HEK293T (cell line): ENCODE measurements at places on chromosomes 12 and 14.

GRCh38 chr12:80241576-80242273 is 142.4 kb downstream of the OTOGL start:
- no peak for DNase-seq

DNA sequence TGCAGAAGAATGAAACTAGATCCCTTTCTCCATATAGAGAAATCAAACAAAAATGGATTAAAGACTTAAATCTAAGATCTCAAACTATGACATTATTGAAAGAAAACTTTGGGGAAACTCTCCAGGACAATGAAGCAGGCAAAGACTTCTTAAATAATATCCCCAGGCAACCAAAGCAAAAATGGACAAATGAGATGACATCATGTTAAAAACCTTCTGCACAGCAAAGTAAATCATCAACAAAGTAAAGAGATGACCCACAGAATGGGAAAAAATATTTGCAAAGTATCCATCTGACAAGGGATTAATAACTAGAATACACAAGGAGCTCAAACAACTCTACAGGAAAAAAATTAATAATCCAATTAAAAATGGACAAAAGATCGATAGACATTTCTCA is 101.0 kb downstream of the RALGAPA1 start:
- DNase-seq, result no peak

DNA sequence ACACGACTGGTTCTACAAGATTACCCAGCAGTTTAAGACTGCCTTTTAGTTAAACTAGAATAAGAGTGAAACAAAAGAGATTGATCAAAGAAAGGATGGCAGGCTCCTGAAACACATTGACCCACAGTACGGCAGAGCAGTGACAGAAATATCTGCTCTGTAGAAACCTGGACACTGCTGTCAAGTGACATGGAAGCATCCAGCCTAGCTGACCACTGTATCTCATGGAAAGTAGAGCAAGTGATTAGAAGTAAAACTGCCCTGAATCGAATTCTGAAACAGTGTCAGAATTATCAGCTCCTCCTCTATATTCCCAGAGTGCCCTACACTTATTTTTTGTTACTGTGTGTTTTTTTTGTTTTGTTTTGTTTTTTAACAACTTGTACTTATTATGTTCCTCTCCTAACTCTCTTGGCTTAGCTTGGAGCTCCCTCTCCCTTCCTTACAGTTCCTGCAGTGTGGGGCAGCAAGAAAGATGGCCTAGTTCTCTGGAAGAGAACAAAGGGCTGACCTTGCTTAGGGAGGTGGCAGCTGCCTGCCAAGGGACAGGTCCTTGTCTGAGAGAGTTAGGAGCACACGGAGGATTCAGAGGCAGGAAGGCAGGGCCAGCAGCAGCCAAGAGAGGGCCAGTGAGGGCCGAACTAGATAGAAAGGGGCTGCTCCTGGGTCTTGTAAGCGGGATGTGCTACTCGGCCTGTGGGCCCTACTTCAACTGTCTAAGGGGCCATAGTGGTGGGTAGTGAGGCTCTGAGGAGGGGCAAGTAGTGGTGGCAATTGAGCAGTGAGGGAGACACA is 97.2 kb downstream of the PTPRR start:
- DNase-seq, result no peak

DNA sequence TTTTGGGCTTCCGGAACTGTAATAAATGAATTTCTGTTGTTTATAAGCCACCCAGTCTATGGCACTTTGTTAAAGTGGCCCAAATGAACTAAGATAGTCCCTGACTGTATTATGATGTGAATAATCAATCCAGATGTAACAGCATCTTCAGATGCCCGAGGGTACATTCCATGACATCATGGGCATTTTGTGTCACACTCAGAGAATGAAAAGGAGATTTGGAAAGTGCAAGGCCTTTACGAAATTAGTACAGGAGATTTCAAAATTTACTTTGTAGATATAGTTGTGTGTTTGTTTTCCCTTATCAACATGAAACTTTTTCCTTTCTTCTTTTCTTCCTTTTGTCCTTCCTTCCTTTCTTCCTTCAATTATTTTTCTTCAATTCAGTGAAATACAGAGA is 54.2 kb upstream of the AMIGO2 start:
- no peak for DNase-seq

DNA sequence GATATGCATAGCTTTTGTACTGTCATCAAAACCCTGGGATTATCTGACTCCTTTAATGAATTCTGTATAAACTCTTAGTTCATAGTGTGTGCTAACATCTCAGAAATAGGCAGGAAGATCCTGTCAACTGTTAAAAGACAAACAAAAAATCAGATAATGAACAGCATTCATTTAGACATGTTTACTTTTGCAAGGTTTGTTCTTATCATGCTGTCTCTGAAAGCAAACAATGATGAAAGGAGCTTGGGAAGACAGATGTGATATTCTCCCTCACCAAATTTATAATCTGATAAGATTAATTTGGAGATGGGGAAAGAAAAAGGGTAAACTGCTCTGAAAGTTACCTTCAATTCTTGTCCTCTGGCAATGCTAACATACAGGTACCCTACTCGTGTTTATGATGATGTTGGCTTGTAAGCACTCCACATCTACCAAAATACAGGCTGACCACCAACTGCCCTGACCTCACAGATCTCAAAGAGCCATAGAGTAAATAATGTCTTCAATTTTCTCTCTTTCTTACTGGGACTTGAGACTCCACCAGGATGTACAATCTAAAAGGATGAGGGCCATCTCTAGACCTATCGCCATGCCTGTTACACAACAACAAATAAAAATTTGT is 233.8 kb downstream of the SSPN start:
- DNase-seq, result no peak
